Stimulated activated CD4-positive, alpha-beta T cell treated with anti-CD3 and anti-CD28 coated beads, Interleukin-1b, Interleukin-23, amount 100 ng/mL, for 1 hour (primary cell): ENCODE measurements at places on chromosomes 11 and 22.

DNA sequence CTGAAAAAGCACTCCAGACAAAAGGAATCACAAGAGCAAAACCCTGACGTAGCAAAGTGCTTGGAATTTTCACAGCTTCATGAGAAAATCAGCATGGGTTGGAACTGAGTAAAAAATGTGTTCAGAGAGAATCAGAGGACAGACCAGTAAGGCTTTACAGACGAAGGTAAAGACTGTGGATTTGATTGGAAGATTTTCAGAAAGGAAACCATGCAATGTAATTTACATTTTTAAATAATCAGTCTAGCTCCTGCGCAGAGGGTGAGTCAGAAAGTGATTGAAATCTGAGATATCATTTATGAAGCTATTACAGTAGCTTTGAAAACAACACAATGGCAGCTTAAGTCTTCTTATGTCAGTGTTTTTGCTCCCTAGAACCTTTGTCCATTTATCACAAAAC is 1122.3 kb downstream of the LRRC4C start:
- DNase-seq, result no peak

DNA sequence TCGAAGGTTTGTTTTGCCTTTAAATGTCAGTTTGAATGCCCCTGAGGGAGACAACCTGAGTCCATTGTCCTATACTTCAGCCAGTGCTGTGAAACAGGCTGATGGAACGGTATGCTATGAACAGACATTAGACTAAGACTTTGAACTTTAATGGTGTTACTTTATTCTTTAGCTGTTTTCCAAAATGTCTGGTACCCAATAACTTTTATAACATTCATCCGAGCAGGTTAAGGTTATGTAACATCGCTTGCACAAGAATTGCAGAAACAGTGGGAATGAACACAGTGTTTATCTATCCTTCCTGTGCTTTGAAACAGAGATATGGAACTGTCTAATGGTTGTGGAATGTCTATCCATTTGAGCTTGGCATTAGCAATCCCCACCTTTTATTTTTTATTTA is 12.5 kb upstream of the PTS start:
- DNase-seq, result no peak

DNA sequence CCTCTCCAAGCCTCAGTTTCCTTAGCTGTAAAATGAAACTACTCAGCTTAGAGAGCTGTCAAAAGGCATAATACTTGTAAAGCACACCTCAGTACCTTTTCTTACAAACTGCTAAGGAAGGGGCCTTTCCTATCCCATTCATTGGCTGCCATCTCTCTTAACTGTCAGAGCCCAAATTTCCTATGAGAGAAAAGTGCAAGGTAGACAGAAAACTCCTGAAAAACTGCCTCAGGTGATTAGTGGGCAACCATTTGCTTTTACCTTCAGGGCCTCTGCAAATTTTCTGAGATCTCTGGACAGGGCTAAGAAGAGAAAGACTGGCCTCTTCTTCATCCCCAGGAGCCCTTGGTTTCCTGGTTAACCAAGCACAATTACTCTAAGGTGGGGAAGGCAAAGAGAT is 13.8 kb downstream of the LARGE1 start:
- no peak for DNase-seq

DNA sequence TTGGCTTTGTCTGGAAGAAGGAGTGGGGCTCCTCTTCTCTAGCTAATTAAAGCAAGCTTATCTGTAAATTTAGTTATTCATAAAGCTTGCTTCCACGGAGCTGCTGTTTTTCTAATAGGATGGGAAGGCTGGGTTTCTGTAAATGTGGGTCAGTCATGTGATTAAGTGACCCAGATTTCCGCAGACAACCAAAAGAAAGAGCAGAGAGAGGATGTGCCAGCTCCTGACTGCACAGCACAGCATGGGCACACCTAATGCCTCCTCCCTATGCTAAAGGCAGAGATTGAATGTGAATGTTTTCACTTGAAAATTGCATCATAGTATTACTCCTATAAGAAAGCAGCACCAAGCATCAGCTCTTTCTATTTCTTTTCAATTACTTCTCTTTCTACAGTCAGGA is 160.2 kb downstream of the FAT3 start:
- DNase-seq, result no peak

DNA sequence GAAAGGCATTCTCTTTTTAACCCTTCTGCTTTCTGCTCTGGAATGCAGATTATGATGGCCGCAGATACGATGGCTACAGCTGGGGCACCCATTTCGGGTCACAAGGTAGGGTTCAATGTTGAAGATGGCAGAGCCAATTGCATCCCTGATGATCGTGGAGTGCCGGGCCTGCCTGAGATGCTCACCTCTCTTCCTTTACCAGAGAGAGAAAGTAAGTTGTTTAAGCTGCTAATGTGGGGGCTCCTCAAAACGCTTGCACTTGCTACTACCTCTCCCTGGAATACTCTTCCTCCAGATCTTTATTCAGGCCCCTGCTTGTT is 50.8 kb upstream of the PRDM11 start:
- no peak for DNase-seq

GRCh38 chr11:35216962-35217678 is 78.1 kb downstream of the CD44 start:
- DNase-seq, result peak; percentile 7

DNA sequence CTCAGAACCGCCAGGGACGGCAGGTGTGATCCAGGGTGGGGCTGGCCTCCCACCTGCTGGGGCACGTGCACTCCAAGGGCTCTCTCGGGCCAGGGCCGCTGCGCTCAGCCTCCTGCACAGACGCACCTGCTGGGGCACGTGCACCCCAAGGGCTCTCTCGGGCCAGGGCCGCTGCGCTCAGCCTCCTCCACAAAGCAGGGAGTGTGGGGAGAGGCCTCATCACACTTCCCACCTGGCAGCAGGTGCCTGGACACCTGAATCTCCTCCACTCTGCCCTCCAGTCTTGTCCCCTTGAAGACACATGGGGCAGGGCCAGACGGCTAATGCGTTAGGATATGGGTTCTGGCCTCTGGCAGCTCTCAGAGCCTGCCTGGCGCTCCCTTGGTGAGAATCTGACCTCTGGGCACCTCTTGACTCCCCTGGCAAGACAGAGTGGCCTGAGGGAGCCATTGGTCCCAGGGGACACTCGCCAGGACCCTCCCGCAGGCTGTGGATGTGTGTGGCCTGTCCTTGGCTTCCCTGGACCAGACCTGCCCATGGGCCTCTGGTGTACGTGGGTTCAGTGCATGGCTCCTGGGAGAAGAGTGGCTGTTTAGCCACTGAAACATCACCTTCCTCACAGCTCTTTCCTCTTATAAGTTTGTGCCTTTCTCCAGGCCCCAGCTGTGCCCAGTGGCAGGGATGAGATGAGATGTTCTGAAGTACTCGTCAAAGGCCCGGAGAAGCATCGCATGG is 73.5 kb downstream of the BRD1 start:
- no peak for DNase-seq
